ENCODE measurements at places on chromosomes 2 and 18.

- no peak for DNase-seq
Measured at GRCh38 chr2:54559006-54559445, 102.9 kb downstream of the SPTBN1 start.

DNA sequence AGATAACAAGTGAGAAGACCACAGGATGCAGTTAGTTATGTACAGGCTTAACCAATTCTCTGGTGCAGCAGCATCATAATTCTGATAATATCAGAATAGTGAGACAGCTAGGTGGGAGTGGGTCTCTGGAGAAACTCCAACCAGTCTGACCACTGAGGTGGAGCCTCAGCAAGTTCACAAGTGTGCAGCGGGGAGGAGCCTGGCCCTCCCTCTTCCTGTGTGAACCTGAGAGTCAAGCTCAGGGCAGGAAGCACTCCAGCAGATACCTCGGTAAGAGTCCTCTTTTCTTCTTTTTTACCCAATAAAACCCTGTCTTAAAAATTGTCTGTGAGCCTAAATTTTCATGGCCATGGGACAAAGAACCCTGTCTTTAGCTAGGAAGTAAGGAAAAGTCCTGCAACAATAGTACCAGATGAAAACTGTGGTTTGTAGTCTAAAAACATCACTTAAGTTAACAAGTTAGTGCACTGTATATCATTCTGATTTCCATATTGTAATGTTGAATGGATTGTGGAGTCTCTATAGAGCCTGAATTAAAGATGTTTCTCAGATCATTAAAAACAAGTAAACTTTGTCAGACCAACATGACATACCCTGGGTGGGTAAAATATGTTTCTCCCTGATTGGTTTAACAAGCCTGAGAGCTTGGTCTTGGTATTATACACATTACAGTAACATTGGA is 370.8 kb downstream of the TMEM182 start:
- DNase-seq, result no peak

GRCh38 chr2:164782323-164782722 is 59.3 kb downstream of the COBLL1 start:
- no peak for DNase-seq

- no peak for DNase-seq
Measured at GRCh38 chr2:159009940-159010339, 41.5 kb downstream of the TANC1 start.

DNA sequence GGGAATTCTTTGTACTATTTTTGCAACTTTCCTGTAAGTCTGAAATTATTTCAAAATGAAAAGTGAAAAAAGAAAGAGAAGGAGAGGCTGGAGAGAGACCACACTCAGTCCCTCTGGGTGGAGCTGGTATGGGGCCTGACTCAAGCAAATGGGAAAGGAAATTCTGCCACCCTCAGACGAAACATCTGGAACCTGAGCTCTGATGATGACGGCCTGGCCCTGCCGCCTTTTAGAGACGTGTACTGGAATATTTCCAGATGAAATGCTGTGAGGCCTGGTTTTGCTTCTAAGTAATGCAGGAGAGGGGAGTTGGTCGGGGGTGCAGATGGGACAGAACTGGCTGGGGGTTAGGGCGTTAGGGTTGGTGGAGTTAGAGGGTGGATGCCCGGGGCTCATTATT is 57.4 kb upstream of the GLI2 start:
- DNase-seq, result no peak

DNA sequence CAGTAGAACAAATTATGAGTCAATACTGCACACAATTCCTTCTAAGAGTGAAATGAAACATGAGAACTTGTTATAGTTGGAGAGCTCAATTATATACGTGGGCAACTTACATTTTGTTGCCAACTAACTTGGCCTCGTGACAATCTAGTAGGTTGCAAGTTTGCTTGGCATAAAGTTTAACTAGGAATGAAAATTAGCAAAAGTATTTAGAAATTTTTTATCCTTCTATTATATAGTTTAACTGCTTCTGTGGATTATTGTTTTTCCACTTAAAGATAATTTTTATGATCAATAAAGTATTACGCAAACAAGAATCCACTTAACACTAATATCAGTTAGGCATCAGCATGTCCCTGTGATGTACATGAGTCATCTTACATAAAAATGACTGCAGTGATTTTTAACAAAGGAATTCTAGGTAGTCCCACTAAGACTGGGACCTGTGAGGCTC is 41.1 kb downstream of the FAM124B start:
- DNase-seq, result no peak

DNA sequence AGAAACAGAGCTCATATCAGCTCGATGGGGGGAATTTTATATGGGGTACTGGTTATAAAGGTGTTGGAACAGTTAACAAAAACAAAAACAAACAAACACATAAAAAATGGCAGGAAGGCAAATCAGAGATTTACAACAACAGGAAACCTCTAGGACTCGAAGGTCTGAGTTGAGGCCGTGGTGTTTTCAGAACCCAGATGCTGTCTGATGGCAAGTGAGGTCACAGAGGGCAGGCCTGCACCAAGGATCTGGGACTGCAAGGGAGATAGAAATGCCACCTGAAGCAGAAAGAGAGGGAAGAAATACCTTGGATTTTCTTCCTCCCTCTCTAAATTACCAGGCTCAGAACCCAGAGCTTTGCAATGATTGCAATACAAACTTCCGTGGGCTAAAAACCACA is 429.5 kb downstream of the ZNF521 start:
- DNase-seq, result no peak

- DNase-seq, result no peak
Measured at GRCh38 chr18:71899707-71900472, 644.3 kb downstream of the CBLN2 start.

DNA sequence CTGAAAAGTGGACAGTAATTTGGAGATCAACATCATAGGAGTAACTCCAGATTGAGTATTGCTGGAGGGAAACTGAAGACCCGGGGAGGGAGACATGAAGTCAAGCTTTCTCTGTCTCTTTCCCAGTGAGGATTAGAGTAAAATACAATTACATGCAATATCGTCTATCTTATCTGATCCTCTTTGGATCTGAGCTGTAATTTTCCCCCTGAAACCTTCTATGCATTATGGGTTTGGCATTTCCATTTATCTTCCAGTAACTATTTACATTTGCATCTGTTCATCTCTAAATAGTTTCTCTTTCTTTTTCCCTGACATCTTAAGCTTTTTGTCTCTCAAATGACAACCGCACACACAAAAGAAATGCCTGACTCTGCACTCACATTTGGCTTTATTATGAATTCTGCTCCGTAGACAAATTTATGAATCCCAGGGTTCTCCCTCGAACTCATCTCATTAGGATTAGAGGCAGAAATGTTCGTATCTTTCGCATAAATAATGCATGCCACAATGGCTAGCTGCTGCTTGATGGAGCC is 113.1 kb downstream of the SPP2 start:
- DNase-seq, result no peak

GRCh38 chr2:101775636-101776035 is 78.1 kb downstream of the MAP4K4 start:
- DNase-seq, result no peak

DNA sequence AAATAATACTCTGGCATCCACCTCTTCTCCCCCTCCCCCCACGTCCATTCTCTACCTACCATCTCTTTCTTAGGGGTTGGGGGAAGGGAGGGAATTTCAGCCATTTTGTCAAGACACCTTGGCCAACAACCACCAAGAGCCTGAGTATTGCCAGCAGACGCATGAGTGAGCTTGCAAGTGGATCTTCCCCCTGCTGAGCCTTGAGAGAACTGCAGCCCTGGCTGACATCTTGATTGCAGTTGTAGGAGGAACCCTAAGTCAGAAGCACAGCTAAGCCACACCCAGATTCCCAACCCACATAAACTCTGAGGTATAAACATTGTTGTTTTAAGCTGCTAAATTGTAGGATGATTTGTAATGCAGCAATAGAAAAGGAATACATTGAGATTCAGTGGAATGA is 165.6 kb downstream of the TMEFF2 start:
- DNase-seq, result no peak

GRCh38 chr2:121649149-121649595 is at the start of gene CLASP1:
Gene CLASP1 (minus strand): TSS chr2:121649462. CDS start chr2:121605895, 43,567 bp downstream.
- no peak for DNase-seq

- DNase-seq, result no peak
Measured at GRCh38 chr2:234001380-234002160, 48.9 kb upstream of the SPP2 start.

DNA sequence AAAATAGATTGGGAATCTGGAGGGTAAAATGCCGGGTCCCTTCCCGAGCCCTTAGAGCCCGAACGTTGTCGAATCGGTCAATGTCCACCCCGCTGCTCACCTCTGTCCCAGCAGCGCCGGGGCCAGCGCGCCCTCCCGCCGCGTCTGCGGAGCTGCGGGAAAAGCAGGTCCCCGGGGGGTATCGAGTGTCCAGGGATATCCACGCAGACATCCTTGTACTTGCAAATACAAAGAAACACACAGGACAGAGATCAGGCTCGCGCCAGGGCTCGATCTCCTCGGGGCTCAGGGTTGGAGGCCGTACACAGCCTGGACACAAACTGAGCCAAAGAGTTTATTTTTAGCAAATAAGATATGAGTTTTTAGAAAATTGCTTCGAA is 2.3 kb upstream of the GATA6 start:
- no peak for DNase-seq

- peak; percentile 65 for DNase-seq
Measured at GRCh38 chr18:63155169-63155852, 164.3 kb downstream of the BCL2 start.
